ENCODE measurements at places on chromosomes 1 and 21. TPM values are rescaled to one million over a fixed set of nuclear protein-coding genes. Genes with fewer than 3 reads are reported as not detected.

Gene TAGLN2
- 18.8 TPM for total RNA-seq

Gene BACE2
- total RNA-seq: 10.2 TPM

Gene PADI2
- 0.41 TPM for total RNA-seq

Gene ARMH1
- total RNA-seq: 4.5 TPM

Gene EPS15
- 224 TPM for total RNA-seq

Gene RYR2
- total RNA-seq: 29.8 TPM

Gene CADM3
- 115 TPM for total RNA-seq

Gene CAMK2N1
- total RNA-seq: 109 TPM

Gene LGR6
- total RNA-seq: 0.41 TPM

Gene CD55
- total RNA-seq: 2.9 TPM
